ENCODE measurements at places on chromosomes 7 and 10.

DNA sequence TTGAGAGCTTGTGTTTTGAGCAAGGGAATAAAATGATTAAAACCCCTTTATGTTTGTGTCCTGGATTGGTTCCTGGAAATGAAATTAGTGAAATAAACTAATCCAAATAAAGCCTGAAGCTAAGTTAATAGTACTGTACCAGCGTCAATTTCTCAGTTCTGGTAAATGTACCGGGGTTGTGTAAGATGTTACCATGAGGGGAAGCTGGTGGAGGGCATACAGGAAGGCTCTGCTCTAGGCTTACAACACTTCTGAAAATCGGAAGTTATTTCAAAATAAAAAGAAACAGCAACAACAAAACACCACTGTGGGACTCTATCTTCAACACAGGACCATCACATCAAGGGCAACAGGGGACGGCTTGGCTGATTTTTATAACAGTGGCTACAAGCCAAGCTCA, 257.0 kb downstream of the CREB5 start:
- no peak for DNase-seq

DNA sequence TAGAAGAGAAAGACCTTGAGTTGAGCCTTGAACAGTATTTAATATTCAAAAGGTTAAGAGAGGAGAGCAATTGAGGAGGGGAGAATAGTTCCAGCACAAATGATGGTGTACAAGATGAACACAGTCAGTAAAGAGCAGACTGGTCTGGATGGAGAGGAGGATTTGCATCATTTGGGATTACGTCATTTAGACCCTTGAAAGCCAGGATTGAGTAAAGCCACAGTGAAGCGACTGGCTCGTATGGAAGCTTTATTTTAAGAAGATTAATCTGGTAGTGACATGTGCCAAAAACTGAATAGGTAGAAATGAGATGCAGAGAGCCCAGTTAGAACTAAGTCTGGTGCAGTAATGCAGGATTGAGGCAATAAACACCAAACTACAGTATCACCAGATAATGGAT, 52.6 kb downstream of the TRUB1 start:
- DNase-seq, result no peak

DNA sequence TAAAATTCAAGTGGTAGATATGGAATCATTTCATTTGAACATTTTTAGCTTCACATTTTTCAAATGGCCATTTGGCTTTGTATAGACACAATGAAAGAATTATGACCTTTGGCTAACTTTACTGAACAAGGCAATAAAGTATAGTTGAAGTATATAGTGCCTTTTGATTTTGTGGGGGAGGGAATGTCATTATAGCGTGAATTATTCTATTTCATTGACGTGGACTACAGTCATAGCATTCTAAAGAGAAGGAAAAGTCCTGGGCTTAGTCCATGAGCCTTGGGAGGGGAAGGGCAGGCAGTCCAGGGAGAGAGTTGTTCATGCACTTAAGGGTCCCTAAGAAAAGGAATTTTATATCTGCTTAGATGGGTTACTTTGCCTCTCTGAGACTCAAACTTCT, 181.4 kb upstream of the GPR26 start:
- DNase-seq, result no peak

DNA sequence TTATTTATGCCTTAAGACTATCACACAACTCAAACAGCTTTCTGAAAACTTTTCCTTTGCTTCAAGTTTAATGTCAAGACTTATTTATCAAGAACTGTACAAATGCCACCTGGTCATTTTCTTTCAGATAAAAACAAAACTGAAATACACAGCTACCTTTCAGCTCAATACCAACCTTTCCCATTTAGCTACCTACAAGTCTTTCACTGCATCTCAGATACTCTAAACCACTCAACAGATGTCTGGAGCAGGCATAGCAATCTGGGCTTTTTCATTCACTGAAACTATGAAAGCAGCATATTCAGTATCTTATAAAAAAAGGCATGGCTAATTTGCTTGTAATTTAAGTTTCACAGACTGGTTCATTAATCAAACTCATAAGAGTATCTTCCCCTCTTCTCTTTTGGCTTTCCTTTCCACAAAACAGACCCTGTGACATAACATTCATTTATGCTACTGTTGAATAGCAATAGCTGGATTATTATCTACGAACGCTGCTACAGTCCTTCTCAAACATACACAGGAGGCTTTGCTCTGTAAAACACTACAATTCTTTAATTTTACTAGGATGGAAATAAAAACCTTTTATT, 8.2 kb downstream of the TRA2A start:
- DNase-seq, result no peak

DNA sequence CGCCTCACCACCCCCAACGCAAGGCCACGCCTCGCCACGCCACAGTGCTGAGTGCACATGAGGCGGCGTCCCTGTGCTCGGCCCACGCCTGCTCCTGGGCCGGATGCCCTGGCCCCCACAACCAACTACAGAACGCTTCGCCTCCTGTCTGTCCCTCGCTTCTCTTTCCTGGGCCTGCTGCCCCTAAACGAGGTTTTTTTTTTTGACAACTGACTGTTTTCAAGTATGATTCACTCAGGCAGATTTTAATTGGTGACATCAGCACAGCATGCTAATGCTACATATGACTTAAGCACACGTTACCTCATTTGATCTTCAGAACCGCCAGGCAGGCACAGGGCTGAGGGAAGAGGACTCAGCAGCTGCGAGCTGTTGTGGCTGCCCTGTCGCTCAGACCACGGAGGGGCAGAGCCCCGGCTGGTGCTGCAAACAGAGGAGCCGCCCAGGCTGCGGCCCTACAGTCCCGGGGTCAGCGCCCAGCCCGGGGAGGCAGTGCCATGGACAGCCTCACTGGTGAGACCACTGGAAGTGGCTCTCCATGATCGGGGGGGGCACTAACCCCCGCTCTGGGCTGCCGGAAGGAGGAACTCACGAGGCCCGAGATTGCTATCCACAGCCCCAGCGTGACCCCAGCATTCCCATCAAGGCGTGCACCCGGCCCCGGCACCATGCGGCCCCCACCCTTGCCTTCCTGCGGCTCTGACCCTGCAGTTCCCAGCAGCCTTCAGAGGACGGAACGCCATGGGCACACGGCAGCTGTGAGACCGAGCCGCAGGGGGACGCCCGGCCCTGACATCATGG, 212.8 kb downstream of the MAD1L1 start:
- DNase-seq, result peak; percentile 42

GRCh38 chr7:27164045-27164366, 1.3 kb downstream of the HOXA9 start:
- no peak for DNase-seq

DNA sequence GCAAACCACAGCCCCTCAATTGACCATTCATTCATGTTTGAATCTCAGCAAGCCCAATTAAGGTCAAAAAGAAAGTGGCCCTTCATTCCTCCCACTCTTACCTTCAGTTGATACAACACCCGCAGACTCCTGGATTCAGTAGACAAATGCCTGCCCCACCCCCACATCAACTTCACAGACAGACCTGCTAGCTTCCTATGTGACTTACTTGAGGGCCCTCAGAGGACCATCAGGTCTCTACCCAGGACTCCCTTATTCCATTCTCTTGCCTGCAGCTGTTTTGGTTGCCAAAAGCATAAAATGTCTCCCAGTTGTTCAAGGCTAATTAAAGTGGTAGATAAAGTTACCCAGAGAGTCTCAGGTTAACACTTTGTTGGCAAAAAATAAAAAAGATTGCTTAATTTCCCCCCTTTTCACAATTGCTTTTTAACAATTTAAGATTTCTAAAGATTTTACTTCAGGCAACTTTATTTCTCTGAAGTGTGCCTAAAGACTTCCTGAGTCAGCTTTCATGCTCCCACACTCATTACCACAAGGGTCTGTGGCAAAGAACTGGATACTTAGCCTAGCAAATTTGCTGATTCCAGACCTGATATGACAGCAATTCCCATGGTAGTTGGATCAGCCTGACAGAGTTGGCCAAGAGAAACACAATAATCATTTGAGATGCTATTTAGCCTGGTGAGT, 3.3 kb upstream of the MTERF1 start:
- DNase-seq, result no peak

DNA sequence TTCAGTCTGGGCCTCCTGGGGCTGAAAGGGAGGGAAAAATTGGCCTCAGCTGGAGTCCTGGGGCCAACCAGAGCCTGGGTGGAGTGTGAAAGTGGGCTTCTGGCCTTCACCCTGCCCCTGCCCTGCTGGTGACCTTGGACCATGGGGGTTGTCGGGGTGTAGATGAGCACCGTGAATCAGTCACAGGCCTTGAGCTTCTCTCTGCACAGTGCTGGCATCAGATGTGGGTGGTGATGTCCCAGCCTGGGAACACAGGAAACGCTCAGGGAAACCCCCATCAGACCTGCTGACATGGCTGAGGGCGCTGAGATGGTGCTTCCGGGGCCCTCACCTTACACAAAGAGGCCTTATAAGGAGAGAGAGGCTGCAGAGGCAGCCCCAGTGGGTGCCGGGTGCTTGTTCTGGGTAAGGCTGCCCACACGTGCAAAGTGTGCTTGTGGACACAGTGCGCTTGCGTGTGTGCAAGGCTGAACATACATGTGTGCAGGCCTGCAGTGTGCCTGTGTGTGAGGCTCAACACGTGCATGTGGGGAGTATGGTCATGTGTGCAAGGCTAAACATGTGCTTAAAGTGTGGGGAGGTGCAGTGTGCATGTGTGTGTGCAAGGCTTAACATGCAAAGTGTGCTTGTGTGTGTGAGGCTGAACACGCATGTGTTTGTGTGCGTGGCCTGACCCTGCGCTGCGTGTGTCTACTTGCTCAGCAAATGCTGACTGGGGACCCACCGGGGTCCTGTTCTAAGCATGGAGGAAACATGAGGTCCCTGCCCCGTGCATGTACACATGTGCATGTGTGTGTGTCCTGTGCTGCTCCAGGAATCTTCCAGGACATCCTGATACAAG, 6.5 kb downstream of the ARPC1B start:
- peak; percentile 82 for DNase-seq

- DNase-seq, result no peak
Observed at GRCh38 chr10:92969151-92969550, 91.4 kb upstream of the CYP26C1 start.

GRCh38 chr10:5546891-5547680, 22.3 kb downstream of the CALML3 start:
- no peak for DNase-seq

- DNase-seq, result no peak
Observed at GRCh38 chr7:103851357-103851756, 138.1 kb downstream of the RELN start.

GRCh38 chr10:71933651-71934050, 30.5 kb upstream of the CHST3 start:
- DNase-seq, result peak; percentile 41

- no peak for DNase-seq
Observed at GRCh38 chr10:51288511-51288910, 214.2 kb downstream of the PRKG1 start.

GRCh38 chr10:24149640-24150039, 59.3 kb upstream of the KIAA1217 start:
- no peak for DNase-seq

DNA sequence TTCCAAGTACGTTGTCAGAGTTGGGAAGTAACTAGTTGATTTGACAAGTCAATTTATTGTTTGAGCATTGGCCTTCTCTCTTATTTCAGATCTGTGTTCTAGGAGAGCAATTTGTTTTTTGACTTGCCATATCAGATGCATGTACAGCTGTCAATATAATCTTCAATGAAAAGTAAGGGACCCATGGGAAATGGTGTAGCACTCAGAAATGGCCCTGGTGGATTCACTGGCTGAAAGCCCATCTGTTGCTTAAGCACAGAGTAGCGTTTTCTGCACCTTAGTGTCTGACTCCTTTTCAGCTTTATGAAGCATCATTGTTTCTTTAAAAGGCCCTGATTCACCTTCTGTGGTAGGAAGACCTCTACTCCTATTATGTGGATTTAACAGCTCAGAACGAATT, 10.2 kb downstream of the GARS1 start:
- DNase-seq, result no peak

DNA sequence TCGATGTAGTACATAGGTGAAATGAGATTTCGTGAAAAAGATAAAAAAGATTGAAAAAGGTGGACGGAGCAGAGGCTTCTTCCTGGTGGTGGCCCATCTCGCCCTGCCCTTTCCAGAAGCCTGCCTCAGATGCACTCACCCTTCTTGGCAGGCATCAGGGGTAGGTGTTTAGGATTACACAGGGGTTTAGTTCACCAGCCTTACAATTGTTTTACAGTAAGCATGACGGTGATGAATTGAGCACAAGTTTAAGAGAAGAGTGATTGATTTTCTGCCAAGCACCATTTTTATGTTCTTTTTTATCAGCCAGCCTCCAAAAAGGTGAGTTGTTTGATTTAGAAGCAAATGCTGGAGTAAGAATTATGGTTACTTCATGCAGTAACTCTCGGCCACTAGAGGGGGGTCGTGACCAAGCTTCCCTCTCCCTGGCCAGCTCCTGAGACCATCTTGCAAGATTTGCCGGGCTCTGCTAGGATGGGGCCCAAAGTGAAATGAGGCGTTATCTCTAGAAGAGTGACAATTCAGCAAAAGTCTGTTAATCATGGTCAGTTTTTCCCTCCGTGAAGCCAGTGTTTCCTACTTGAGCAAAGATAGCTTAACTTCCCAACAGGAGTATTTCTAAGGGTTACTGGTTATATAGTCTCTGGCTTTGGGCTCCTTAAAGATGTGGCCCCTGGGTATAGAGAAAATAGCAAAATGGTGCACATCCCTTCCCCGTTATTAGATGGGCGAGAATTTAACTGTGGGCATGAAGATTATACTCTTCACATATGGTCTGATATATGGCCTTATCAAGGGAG, 228.8 kb downstream of the BMPER start:
- no peak for DNase-seq

- DNase-seq, result no peak
Observed at GRCh38 chr10:132368881-132369635, 27.9 kb upstream of the PWWP2B start.

GRCh38 chr10:94066411-94066810, 72.7 kb downstream of the PLCE1 start:
- DNase-seq, result no peak

DNA sequence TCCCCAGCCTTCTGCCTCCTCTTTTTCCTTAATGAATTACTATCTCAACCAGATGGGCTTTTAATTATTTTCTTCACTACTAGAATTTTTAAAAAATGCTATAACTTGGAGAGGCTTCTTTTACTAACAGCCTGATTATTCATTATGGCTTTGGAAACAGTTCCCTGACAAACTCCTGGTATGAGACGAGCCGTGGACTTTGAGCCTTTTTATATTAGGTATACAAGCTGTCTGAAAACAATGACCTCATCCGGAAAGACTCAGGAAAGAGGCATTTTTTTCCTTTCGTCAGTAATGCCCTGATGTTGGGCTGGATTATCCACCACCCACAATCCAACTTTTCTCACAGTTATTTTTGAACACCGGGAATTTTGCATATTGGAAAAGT, 26.7 kb upstream of the ABLIM1 start:
- DNase-seq, result no peak

DNA sequence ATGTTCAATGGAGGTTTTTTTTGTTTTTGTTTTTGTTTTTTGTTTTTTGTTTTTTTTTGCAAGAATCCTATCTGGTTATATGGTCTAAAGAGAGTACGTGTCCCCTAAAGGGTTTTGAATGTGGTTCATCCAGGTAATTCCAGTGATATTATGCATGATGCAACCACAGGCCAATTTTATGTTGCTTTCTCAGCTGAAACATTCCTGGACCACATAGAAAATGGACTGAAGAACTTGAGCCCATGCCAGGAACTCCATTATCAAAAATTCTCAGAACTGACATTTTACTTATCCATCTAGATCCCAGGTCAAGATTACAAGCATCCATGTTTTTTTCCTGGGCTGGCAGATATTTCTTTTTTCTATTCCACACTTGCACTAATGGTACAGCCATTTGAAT, 11.5 kb upstream of the MINDY3 start:
- DNase-seq, result no peak

Measured in stimulated activated CD8-positive, alpha-beta memory T cell treated with anti-CD3 and anti-CD28 coated beads, Interleukin-4, amount 100 ng/mL, for 24 hours (primary cell).